Pulmonary artery endothelial cell (primary cell): ENCODE measurements at places on chromosomes 16 and 17.

- no peak for DNase-seq
Measured at GRCh38 chr17:57471868-57472368, 215.6 kb downstream of the MSI2 start.

GRCh38 chr17:67518876-67519275, 141.8 kb downstream of the PITPNC1 start:
- DNase-seq = no peak

- DNase-seq = no peak
Measured at GRCh38 chr17:22300731-22301352, 608.5 kb downstream of the KCNJ18 start.

- DNase-seq = no peak
Measured at GRCh38 chr17:46943501-46944393, 20.8 kb downstream of the GOSR2 start.

- DNase-seq = no peak
Measured at GRCh38 chr17:83195330-83196023, 116.1 kb downstream of the METRNL start.

DNA sequence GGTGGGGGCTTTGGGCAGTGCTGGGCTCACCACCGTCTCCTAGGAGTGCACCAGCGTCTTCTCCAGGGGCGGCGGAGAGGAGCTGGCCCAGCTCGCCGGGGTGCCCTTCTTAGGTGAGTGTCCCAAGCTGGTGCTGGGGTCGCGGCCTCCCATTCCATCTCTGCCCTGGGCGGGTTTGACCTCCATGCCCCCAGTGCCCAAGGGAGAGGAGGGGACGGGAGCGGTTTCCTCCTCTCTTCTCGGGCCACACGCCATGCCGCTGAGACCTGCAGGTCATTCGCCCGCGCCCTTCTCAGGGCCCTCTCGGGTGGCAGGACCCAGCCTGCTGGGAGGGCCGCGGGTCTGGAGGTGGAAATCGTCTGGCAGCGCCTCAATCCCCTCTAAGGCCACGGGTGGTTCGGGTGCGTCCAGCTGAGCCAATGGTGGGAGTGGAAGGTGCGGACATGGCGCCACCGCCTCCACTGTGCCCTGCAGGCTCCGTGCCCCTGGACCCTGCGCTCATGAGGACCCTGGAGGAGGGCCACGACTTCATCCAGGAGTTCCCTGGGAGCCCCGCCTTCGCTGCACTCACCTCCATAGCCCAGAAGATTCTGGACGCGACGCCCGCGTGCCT, 5.3 kb downstream of the IGFALS start:
- no peak for DNase-seq

GRCh38 chr17:67836205-67836987, 11.1 kb downstream of the BPTF start:
- DNase-seq = no peak

- DNase-seq = no peak
Measured at GRCh38 chr16:54812229-54812628, 118.4 kb upstream of the IRX5 start.

DNA sequence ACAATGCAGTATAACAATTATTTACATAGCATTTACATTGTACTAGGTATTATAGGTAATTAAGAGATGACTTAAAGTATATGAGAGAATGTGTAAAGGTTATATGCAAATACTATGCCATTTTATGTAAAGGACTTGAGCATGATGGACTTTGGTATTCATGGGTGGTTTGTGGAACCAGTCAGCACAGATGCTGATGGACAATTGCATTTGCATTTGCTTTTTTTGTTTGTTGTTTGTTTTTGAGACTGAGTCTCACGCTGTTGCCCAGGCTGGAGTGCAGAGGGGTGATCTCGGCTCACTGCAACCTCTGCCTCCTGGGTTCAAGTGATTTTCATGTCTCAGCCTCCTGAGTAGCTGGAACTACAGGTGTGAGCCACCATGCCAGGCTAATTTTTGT, 36.0 kb downstream of the BCAS3 start:
- DNase-seq = no peak

GRCh38 chr17:2262135-2262587, 41.4 kb downstream of the SMG6 start:
- no peak for DNase-seq

- DNase-seq = no peak
Measured at GRCh38 chr16:86089991-86090390, 191.0 kb downstream of the IRF8 start.

- peak; percentile 32 for DNase-seq
Measured at GRCh38 chr17:37089956-37090355, 141.2 kb downstream of the AATF start.

DNA sequence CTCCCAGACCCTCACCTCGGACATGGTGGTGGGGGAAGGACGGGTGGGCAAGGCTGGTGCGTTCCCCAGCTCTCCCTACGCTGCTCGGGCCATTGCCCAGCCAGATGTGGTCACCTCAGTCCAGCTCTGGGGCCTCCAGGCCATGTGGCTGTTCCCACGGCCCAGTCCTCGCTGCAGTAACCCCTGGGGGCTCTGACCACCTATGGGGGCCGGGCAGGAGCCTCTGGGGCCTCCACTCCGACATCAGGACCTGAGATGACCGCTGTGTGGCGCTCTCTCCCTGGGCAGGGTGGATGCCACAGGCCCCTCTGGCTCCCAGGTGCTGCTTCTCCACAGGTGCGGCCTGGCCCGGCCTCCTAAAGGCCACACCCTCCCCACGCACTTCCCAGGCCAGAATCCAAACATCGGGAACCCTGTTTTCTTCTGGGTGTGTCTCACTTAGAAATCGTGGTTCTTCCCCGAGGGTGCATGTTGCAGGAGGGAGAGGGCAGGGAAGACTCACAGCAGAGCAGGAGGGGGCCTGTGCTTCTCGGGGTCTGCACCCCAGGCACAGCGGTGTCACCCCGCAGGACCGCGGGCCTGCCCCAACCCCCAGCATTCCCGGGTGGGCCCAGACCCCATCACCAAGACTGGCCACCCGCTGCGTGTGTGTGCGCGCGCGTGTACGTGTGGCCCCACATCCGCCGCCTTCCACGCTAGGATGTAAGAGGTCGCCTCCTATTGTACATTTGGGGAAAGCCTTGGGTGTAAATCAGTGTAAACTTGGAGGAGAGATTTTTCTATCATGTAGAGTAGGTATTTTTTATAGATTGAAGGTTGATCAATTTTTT, 5.9 kb upstream of the CAPN15 start:
- DNase-seq = no peak

DNA sequence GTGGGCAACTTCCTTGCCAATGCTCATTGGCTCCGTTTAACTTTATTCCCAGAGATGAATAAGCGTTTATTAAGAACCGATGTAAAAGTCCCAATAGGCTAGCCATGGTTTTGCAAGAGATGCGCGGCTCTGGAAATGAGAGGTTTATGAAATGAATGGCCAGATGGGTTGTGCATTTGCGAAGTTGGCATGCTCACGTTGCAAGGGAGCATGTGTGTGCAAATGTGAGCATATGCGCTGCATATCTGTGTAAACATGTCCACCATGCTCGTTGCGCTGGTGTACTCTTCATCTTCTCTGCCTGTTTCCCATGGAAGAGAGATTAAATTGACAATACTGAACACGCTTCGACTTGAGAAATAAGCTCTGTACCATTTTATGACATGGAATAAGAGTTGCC, 848.6 kb upstream of the RBFOX1 start:
- no peak for DNase-seq

DNA sequence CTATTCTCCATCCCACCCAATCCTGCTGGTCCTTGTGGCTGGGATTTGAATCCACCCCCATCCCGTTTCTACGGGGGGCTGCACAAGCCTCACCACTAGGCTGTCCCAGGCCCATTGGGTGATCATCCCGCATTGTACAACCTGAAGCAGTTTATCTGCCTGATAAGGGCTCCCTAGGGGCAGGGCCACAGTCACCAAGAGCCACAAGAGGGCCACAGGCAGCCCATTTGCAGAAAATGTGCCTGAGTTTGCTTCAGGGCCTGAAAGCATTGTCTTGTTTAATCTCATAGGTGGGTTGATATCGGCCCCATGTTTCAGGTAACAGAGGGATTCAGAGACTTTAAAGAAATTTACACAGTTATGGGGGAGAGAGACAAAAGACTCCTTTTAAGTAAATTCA, 245.0 kb downstream of the CPPED1 start:
- no peak for DNase-seq

DNA sequence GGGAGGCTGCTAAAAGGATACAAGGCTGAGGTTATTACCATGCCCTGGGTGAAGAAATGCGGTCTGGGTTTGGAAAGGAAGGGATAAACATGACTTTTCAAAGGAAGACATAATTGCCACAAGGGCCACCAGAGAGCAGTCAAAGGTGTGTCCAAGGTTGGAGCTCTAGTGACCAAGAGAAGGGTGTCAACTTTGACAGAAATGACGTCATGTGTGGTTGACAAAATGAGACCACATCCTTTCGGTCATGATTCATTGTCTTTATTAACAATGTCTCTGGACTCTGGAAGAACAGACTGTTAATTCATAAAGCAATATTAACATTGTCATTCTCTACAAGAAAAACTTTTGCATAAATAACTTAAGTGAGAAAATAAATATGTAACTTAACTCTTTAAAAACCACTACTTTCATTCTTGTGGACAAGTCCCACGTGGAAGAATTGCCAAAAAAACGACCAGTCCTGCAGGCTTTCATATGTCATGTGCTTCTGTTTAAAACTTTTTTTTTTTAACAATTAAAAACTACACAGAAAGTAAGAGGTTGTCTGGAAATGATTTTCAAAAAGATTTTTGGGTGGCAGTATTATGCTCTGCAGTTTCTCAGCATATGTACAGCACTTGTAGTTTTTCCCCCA, 5.0 kb downstream of the SOST start:
- DNase-seq = no peak

GRCh38 chr16:87203060-87203656, 114.0 kb downstream of the C16orf95 start:
- peak; percentile 27 for DNase-seq

GRCh38 chr17:42679492-42680330, 1.9 kb downstream of the CCR10 start:
- DNase-seq = no peak

GRCh38 chr17:64784353-64785010, 122.4 kb upstream of the SMURF2 start:
- DNase-seq = no peak

DNA sequence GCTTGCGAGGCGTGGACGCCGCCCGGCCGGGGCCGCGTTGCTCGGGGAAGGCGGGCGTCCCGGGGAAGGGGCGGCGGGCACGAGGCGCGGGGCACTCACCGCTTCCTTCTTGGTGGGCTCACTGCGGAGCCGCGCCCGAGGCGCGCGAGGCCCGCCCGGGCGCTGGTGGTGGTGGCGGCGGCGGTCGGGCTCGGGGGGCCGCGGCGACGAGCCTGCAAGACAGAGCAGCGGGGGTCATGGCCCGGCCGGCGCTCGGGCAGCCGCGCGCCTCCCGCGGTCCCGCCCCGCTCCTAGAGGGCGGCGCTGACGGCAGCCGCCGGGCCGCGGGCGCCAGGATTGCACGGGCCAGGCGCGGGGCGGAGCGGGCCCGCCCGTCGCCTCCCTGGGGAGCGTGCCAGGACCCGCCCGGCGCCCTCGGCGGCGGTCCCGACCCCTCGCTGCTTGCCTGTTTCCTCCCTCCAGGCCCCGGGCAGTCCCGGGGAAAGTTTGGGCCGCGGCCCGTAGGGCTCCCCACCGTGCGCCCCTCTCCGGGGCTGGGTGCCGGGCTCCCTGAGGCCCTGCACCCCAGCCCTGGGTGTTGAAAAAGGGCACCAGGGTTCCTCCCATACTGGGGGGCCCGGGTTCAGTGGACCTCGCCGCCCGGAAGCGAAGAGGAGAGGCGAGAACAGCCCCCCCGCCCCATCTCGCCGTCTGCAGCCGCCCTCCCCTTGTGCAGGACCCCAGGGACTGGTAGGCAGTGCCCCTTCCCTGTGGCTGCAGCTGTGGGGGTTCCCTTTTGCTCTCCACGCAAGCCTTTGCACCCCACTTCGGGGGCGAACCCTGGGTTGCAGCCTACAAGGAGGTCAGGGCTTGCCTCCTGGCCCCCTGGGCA, at the start of gene C16orf74:
TSS of gene C16orf74 (minus strand) at position 270 of the 871 bp plus-strand sequence. CDS start 15,879 bp downstream, outside the sequence.
- DNase-seq = no peak

GRCh38 chr16:17403859-17404545, 66.8 kb downstream of the XYLT1 start:
- DNase-seq = no peak

DNA sequence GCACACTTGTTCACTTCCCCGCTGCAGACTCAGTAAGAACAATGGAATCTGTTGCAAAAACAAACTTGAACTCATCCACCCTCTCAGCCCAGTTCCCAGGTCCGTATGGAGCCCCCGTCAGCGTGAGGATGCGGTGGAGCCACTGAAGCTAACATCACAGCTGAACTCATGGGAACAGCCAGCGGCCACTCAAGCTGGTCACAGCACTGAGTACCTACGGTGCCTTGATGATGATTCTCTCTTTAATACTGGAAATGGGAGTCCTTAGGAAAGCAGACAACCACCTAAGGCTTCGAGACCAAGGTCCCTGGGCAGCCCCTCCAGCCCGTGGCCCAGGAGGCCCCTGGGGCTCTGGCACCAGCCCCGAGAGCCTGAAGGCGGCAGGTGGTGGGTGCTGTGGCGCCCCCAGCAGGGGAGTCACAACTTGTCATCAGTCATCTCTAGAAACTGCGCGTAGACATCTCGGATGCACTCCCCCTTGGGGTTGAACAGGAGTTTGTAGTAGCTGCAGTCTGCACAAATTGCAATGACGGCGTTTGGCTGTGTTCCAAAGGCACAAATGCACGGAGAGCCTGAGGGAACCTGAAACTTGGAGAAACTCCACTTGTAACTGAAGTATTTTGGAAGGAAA, 31.0 kb upstream of the RHOT1 start:
- DNase-seq = peak; percentile 19

GRCh38 chr17:40699853-40700252, 3.7 kb downstream of the KRT24 start:
- no peak for DNase-seq

DNA sequence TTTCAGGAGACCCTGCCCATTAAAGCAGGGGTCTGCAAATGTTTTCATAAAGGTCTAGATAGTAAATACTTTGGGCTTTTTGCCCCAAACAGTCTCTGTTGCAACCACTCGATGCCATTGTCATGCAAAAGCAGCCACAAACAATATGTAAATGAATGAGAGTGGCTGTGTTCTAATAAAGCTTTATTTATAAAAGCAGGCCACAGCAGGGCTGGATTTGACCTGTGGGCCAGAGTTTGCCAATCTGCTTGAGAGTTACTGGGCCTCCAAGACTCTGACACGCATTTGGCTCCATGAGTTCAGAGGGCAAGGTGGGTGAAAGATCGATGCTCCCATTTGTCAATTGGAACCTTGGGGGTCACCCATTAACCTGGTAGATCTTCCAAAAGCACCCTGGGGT, 217.3 kb upstream of the SDK2 start:
- DNase-seq = no peak

- DNase-seq = no peak
Measured at GRCh38 chr16:22317001-22317530, 19.9 kb downstream of the POLR3E start.
